CD4-positive, alpha-beta T cell treated with Interleukin-17A for 1 hour (primary cell): ENCODE measurements at places on chromosomes 5 and 9.

DNA sequence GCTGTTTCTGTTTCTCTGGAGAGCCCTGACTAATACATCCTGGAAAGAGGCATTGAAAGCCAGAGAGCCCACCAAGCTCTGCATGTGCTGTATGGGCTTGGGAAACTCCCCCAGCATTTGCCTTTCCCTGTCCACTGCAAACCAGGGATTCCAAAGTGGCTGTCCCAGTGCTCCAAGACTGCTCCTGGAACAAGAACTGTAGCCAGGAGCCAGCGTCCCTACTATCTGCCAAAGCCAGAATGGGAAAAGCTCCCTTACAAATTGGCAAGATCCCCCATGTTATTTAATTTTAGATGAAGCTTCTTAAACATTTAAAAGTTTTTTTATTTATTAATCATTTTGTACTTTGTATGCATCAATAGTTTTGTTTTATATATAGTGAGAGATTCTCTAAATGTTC is 263.2 kb downstream of the GABRB2 start:
- DNase-seq = no peak

DNA sequence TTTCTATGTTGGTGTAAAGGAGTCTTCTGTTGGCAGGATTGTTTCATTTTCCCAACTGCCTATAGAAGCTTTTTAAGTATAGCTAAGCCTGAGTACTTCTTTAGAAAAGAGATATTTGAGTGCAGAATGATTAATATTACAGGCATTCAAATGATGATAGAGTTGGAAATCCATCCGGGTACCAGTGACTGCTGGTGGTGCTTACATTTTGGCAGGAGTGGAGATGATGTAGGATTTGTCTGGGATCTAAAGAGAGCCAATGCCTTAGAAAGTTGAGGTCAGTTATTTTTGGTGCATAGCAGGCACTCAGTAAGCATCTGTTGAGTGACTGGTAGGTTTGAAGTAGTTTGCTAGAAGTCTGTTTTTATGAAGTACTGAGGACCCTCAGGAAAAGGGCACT is 433.5 kb downstream of the DMAC1 start:
- no peak for DNase-seq

DNA sequence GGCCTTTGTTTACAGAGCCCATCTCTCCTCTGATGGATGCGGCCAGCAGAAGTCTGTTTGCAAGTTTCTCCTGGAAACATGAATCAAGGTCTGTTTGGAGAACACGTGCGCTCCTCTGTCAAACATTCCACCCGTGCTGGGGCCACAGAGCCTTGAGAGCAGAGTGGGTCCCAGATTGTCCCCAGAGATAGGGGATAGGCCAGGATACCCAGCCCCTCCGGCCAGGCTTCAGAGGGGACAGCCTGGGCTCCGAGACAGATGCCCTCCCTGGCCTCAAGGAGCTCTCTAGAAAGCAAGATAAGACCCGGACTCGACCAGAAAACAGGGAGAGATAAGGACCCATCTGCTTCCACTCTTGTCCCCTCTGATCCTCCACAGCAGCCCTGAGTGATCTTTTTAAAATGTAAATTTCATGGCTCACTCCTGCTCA is 40.4 kb upstream of the HAND1 start:
- DNase-seq = no peak

GRCh38 chr5:5046680-5047502 is 93.2 kb upstream of the ADAMTS16 start:
- no peak for DNase-seq

- no peak for DNase-seq
These were observed 37.6 kb upstream of the RAI14 start for GRCh38 chr5:34618371-34619065.

DNA sequence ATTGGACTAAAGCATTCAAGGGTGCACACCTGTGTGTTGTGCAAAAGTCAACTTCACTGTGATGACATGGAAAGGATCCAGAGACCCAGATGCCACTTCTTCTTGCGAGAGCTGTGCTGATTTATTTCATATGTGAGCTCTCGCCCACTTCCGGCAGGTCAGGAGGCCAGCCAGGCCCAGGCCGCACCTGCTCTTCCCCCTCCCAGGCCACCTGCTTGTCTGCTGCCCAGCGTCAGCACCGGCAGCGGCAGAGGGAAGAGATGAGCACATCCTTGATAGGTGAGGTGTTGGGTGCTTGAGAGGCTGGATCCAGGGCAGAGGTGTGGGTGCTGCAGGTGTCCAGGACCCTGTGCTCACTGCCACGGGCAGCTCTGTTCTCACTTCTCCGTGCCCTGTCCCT is 242.9 kb downstream of the FANCC start:
- DNase-seq = no peak

- peak; percentile 71 for DNase-seq
These were observed at the start of gene ANKRD18A for GRCh38 chr9:38620483-38621433. ANKRD18A (minus strand) TSS chr9:38620596; CDS start chr9:38620285, 311 bp downstream.

GRCh38 chr9:111598733-111599091 is 735 bp downstream of the PTGR1 start:
- DNase-seq = no peak

- DNase-seq = peak; percentile 54
These were observed 185.6 kb downstream of the DMAC1 start for GRCh38 chr9:7613931-7614330.

DNA sequence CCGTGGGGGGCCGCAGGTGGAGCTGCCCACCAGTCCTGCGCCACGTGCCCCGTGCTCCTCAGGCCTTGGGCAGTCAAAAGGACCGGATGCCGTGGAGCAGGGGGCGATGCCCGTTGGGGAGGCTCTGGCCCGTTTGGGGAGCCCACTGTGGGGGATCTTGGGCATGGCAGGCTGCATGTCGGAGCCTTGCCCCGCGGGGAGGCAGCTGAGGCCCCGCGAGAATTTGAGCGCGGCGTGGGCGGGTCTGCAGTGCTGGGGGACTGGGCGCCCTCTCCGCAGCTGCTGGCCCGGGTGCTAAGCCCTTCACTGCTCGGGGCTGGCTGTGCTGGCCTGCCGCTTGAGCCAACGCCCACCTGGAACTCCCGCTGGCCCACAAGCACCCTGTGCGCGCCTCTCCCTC is 445.6 kb upstream of the EDIL3 start:
- DNase-seq = no peak

GRCh38 chr9:89592963-89593726 is 11.7 kb upstream of the GADD45G start:
- DNase-seq = no peak

- DNase-seq = no peak
These were observed 32.9 kb upstream of the IFNK start for GRCh38 chr9:27491154-27491553.

GRCh38 chr5:52582313-52582712 is 205.4 kb upstream of the ITGA1 start:
- no peak for DNase-seq

DNA sequence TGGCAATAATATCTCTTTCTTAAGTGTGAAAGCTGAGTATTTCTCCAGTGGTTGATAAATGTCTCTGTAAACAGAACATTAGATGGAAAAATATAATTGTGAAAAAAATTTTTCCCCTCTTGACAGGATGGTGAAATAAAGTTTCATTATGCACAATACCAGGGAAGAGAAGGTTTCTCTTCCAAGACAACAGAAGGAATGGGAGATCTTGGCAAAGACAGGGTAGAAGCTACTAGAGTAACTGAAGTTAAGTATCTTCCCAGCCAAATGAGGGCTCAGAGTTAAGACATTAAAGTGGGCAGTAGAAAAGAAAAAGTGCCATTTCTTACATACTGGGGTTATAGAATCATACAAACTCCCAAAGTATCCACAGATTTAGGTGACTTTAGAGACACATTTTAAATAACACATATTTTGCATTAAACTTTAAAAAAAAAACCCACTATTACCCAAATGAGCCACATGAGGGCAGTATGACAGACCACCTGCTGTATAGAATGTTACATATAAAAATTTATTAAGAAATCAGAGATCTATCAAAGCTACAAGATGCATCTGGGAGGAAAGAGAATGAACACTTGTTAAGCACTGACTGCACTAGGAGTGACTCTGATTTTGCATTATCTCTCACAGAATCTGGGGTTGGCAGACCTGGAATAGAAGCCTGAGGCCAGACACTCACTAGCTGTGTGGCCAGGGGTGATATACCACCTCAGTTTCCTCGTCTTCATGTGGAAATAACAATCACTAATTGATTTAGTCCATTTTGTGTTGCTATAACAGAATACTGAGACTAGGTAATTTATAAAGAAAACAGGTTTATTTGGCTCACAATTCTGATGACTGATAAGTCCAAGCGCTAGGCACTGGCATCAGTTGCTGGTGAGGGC is 98.5 kb downstream of the ARSB start:
- peak; percentile 10 for DNase-seq

DNA sequence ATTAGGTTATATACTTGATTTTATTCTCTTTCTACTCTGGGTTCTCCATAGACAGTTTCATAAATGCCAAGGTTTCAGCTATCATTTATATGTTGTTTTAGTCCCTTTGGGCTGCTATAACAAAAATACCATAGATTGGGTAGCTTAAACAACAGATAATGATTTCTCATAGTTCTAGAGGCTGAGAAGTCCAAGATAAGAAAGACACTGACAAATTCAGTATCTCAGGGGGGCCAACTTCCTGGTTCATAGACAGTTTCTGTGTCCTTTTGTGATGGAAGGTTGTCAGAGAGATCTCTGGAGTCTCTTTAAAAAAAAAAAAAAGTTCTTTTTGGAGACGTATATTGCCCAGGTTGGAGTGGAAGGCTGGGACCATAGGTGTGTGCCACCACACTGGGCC is 113.3 kb downstream of the SCAMP1 start:
- no peak for DNase-seq

- DNase-seq = no peak
These were observed 1.2 kb upstream of the SMARCA2 start for GRCh38 chr9:2013743-2014475.

DNA sequence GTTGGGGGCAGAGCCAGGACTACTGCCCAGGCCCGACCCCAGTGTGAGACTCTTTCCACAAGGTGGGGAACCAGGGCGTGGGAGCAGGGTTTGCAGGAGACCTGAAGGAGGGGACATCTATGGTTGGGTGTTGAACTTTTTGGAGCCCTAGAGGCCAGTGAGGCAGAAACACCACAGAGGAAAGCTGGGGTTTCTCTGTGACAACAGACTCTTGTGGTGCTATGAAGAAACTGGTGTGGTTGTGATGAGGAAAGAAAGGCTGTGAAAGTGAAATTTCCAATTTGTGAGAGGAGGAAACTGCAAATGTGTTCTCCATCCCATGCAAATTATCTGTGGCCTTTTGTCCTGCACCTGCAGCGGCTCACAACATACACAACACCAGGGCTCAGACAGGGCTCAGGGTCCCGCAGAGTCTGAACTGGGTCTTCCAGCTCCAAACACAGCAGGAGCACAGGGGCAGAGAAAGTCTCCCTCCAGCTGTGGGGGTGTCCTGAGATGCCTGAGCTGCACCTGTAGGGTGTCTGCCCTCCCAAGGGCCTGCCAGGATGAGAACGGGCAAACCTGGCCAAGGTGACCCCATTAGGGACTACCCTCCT is 51.4 kb upstream of the GRHPR start:
- no peak for DNase-seq

DNA sequence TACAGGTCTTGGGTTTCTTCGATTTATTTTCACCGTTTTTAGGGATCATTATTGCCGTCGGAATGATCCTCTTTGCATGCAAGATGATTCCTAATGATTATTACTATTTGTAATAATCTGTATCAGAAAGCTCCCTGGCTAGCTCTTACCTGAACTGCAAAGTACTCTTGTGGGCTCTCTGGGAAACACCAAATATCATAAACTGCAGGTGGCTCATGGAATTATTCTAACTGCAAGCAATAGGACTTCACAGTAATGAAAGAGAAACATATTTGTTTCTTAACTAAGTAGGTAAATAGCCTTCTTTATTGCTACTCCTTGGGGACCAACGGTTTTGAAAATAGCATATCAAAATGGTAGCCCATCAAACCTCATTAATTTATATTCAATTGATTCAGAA is 219.4 kb downstream of the NFIB start:
- DNase-seq = no peak

DNA sequence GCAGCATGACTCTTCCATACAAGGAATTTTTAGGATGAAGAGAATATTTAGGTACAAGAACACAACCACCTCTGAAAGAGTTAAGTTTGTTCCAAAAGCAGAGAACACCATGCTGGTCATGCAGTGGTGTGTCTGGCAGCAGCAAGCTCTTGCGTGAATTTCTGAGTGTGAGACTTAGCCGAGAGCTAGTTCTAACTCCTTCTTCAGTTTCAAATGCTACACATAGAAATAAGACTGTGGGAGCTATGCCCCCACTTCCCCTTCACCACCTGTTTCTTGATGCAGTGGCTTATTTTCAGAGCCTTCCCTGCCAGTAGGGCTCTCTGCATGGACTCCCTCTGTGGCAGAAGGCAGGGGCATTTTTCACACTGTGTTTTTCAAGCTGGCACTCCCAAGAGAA is 122.9 kb upstream of the ZNF366 start:
- no peak for DNase-seq

- DNase-seq = no peak
These were observed 23.5 kb downstream of the ZFR start for GRCh38 chr5:32421075-32421474.

DNA sequence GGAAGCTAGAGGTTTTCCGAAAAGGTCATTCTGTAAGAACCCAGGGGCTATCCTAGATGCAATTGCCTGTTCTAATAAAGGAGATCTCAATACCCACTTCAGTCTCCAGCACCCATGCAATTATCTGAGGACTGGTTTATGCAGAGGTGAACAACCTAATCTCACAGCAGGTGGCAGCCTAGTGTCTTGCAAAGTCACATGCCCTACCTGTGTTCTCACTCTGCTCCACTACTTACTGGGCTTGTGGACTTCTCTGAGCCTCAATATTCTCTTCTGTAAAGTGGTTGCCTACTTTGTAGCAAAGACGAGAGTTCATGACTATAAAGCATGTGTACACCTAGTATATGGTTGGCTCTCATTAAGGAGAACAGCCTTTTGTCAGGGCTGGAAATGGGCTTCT is 21.0 kb upstream of the ALDH1B1 start:
- peak; percentile 37 for DNase-seq

GRCh38 chr5:55441107-55441771 is 93.5 kb downstream of the PLPP1 start:
- DNase-seq = no peak

DNA sequence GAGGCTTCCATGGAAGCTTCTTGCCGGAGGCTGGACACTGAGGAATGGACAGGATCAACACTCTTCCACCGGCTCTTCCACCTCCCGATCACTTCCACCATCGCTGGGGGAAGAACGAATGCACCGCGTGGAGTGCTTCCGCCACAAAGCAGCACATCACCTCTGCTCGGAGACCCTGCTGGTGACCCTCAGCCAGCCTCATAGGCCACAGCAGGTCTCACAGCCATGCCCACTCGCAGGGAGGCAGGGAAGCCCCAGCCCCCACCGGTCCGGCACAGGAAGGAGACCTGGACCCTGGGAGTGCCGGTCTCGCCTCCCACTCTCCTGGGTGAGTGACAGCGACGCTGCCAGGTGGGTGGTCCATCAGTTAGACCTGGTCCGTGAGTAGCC is 4.7 kb downstream of the MRPL36 start:
- DNase-seq = no peak

GRCh38 chr9:97389249-97389648 is 22.6 kb upstream of the TDRD7 start:
- DNase-seq = no peak

GRCh38 chr9:111945216-111945615 is 48.6 kb downstream of the UGCG start:
- peak; percentile 34 for DNase-seq
